Esophagus squamous epithelium (tissue), 5 donors: ENCODE measurements at places on chromosomes 1 and 21.

- H3K36me3 ChIP-seq, result no peaks in the 10 kb centered on the region
- no peak overlapping the region for H3K27ac ChIP-seq
- H3K27me3 ChIP-seq, result no peaks in the 10 kb centered on the region
- no peak overlapping the region for H3K4me3 ChIP-seq
- H3K4me1 ChIP-seq, result no peaks in the 10 kb centered on the region
Measured at GRCh38 chr1:212915245-212916091, 34.9 kb upstream of the VASH2 start.

- H3K4me3 ChIP-seq, result no peak overlapping the region
- no peak overlapping the region for H3K27ac ChIP-seq
- no peaks in the 10 kb centered on the region for H3K36me3 ChIP-seq
- no peaks in the 10 kb centered on the region for H3K4me1 ChIP-seq
- H3K27me3 ChIP-seq, result no peaks in the 10 kb centered on the region
Measured at GRCh38 chr1:56675763-56676162, 30.6 kb downstream of the PRKAA2 start.

DNA sequence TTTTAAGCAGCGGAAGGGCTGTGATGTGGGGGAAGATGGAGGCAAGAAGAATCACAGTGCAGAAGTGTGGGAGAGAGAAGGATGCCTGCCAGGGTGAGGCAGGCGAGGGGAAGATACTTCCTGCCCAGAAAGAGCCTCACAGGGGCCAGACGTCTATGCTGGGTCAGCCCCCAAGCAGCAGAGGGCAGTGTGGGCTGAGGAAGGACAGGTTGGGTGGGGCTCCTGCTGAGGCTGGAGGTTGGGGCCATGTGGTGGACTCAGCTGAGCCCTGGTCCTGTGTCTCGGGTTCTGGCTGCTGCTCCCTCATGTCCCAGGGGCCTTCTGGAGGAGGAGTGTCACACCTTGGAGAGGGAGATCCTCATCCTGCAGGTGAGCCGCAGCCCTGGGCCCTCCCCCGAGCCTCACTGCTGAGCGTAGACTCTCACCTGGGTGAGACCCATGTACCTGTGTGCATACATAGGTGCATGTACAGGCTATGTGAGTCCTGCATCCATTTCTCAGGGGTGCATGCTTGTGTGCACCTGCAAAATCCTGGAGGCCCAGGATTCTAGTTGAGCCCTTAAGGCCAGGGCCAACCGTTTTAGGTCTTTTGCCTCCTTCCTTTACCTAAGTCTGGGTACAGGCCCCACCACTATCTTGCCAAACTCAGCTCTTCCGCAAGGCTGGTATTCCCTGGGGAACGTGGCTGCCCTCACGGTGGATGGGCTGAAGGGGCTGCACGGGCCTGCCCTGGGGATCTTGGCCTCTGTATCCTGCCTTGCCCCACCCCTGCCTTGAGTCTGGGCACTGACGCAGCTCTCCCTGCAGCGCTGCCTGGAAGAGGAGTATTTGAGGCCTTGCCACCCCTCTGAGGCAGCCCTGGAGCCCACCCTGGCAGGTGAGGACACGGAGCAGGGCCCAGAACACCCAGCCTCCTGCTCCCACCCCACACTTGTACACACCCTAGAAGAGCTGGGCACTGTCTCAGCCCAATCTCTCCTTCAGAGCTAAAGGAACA, 3.7 kb downstream of the CCDC24 start:
- no peaks in the 10 kb centered on the region for H3K27me3 ChIP-seq
- H3K4me1 ChIP-seq, result peaks cover 12% of the 10 kb centered on the region
- H3K36me3 ChIP-seq, result no peaks in the 10 kb centered on the region
- H3K27ac ChIP-seq, result no peak overlapping the region
- DNase-seq, result no peak

DNA sequence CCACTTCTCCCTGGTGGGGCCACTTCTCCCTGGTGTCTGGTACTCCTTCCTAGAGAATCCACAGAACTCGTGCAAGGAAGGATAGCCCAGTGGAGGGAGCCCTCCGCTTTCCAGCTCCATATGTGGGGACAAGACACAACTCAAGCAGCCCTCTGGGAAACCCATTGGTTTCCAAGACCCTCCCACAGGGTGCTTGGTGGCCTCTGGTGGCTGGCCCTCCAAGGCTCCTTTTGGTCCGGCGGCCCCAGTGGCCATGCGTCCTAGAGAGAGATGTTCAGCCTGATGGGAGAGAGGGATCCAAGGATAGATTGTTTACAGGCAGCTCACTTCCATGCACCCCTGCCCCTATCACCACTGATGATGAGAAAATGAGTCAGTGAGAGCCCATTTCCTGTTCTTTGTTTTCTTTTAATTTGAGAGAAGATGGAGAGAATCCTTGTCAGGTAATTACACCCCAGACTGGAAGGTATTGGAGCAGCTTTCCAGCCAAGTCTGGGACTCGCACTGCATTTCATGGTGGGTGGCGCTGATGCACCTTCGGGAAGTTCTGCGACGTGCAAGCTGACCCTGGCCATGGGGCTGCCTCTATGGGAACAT, 486.2 kb upstream of the VAMP3 start:
- no peaks in the 10 kb centered on the region for H3K36me3 ChIP-seq
- no peak overlapping the region for H3K4me3 ChIP-seq
- DNase-seq, result no peak
- H3K27ac ChIP-seq, result no peak overlapping the region

GRCh38 chr21:30718239-30718909, at the start of gene KRTAP21-3:
Gene KRTAP21-3, minus strand, starts transcription at chr21:30718777. Its CDS starts 18 bp downstream, at chr21:30718759.
- H3K36me3 ChIP-seq, result no peaks in the 10 kb centered on the region
- H3K27ac ChIP-seq, result no peak within 1 kb of the TSS
- no peaks in the 10 kb centered on the region for H3K27me3 ChIP-seq
